SW480 (cell line): ENCODE measurements at places on chromosomes 7 and 10.

- no peak for DNase-seq
These were observed 200.3 kb upstream of the ZWINT start for GRCh38 chr10:56561336-56561735.

DNA sequence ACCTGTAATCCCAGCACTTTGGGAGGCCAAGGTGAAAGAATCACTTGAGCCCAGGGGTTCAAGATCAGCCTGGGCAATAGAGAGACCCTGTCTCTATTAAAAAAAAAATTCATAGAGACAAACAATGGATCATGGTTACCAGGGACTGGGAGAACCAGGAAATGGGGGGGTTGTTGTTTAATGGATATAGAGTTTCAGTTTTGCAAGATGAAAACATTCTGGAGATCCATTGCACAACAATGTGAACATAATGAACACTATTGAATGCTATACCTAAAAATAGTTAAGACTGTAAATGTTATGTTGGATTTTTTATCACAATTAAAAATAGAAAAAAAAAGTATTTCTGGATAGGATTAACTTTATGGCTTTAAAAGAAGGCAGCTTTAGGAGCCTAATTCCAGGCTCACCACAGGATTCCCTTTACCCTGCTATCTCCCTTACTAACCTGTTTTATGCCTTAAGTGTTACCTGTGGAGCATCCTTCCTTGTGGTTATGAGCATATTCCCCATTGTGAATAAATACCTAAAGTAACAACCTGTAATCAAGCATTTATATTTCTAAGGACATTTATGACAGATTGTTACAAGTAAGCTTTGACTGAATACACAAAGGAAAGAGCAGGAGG, 45.1 kb upstream of the SGCE start:
- DNase-seq = no peak

GRCh38 chr10:22805304-22805703, 90.9 kb upstream of the PIP4K2A start:
- peak; percentile 12 for DNase-seq

DNA sequence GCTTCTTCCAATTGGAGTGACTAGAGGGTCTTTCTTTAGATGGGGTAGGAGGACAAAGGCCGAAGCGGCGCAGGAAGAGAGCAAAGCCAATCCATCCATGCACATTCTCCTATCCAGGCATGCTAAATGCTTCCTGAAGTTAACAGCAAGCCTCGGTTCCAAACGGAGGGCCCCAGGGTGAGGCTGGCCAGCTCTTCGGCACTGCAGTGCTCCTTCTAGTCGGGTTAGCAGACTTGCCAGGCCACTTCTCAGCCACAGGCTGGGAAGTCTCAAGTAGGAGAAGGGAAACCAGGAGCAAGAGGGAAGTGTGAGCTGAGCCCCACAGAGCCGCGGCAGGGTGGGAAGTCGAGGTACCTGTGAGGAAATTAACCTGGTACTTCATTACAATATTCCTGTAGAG, 253.8 kb upstream of the INHBA start:
- no peak for DNase-seq

GRCh38 chr10:6140141-6140841, 51.5 kb downstream of the RBM17 start:
- peak; percentile 78 for DNase-seq

DNA sequence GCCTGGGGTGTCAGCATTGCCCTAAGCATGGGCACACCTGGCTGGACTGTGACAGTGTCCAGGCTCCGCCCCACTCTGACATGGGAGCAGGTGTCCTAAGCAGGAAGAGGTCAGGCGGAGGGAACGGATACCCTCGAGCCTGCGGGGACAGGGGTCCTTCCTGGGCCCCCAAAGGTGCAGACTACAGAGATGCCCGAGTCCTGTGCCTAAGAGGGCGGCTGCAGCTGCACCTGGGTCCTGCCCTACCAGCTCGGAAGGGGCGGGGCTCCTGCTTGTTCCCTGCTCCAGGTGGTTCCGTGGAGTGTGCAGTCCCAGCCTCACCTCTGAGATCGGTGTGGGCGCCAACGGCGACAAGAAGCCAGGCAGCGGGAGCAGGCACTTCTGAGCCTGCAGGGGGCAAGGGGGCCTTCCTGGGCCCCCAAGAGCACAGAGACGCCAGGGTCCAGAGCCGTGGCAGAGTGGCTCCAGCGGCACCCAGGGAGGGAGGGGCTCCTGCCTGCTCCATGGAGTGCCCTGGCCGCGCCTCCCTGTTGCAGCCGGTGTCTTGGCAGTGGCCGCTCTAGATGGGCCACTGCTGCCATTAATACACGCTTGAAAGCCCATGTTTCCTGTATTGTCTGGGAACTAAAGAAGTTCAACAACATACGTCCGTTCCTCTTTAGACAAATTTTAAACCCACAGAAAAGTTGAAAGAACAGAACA, 64.5 kb upstream of the CACNA2D1 start:
- DNase-seq = no peak

DNA sequence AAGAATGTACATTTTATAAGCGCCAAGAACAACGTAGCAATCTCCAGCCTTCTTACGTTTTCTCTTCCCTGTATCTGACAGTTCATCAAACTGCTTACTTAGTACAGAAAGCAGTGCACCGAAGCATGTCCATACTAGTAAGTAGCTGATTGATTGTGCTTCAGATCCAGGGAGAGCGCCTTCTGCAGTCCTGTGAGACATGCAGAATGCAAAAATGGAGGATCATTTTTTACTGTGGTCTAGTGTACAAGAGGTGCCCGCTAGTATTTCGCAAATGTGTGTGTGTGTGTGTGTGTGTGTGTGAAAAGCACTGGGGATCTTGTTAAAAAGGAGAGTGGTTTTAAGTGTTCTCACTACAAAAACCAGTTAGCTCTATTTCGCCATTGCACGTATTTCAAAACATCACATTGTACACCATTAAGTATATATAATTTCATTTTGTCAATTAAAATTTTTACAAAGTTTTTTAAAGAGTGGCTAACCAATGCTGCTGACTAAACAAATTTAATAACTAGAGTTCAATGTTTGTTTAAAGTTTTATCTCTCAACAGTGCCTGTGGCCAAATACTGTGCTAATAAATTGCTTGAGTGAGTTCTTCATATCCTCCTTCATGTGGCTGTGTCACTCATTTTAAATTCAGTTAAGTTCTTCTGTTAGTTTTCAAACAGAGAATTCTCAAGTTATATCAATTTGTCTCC, 99.6 kb downstream of the ZMYND11 start:
- DNase-seq = no peak

GRCh38 chr7:945147-945555, 9.3 kb downstream of the ADAP1 start:
- peak; percentile 57 for DNase-seq

DNA sequence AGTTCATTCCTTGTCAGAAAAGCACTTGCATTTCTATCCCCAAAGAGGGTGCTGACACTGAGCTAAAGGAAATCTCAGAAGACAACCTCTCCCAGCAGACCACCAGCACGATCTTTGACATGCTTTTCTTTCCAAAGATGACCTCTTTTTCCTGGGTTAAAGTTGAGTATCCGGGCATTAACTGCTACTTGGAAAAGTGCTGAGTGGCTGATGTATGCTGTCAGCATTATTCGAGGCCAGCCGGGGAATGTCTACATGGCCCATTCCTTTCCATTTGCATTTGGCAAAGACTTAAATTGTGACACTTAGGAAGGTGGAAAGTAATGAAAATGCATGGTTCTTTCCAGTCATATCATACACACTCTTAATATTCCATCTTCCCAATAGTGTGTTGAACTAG, 90.6 kb upstream of the SKAP2 start:
- DNase-seq = no peak

DNA sequence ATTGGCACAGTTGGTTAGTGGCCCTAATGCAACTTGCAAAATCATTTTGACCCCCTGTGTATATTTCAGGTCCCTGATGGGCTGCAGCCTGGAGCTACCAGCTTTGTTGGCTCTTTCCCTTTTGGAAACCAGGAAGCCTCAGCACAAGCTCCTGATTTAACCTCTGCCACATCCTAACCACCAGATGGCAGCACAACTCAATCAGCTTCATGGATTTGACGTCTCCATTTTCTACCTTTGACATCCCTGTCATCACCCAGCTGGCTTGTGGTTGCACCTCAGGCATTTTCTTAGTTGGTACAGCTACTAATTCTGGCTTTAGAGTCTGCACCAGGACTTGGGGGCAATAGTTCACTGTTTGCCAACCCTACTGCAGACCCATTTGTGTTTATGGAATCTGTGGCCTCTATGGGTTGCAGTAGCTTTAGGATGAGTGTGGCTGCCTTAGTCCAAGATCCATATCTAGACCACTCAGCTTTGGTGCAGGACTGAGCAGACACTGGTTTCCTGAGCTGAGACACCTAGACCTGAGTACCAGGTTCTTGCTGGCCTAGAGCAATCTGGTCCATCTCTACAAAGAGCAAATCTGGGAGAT, 456.2 kb downstream of the REEP3 start:
- DNase-seq = peak; percentile 44

GRCh38 chr7:157271991-157272324, 64.8 kb upstream of the DNAJB6 start:
- DNase-seq = no peak

- DNase-seq = no peak
These were observed 18.8 kb downstream of the IFIT3 start for GRCh38 chr10:89346405-89347254.
